ENCODE measurements at places on chromosomes 6 and 20.
A peak's percentile ranks its signal among the peaks of the same experiment; 100 is the strongest.

GRCh38 chr6:72579865-72580264, 42.0 kb upstream of the KCNQ5 start:
- DNase-seq: no peak

DNA sequence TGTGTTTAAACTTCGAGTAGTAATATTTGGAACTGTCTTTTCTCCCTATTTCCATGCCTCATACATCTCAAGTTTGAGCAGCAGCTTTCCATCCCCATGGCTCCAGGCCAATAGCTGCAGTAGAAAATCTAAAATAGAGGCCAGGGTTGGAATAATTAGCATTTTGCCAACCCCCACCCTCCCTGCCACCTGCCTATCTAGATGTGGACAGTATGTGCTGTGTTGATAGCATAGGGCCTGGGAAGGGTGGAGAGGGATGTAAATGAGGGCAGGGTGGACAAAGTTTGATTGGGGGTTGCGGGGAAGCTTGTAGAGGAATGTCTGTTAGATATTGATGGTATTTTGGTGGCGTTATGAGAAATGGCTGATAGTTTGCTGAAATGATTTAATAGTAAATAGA, 5.6 kb downstream of the TOP1 start:
- DNase-seq: no peak

DNA sequence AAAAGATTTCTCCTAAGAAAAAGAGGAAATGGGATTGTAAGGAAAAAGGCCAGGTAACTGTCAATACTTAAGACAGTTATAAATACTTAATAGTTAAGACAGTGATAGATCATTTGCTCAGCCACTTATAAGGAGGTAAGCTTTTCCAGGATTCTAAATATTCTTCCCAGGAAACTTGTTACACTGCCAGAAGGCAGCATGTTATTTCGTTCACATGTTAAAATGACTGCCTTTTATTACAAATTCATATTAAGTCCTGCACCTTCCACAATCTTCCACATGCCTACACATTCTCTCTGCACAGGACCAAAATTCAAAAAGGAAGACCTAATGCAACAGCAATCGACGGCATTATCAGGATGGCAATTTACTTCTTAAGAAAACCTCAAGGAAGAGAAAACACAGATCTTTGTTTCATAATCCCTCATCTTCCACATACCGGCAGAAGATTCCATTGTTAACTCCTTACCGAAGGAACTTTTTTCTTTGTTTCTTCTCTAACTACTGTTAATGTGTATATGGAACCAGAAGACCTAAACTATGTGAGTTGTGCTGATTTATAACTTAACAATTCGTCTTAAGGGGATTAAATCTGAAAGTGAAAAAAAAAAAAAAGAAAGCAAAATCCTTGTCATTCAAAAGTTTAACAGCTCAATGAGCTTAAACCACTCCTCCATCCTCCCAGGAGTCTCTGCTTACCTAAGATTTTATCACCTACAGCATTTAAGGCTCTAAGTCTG, 799 bp downstream of the TAAR2 start:
- no peak for DNase-seq

GRCh38 chr6:105136431-105137350, 43.1 kb downstream of the POPDC3 start:
- DNase-seq: peak; percentile 77

DNA sequence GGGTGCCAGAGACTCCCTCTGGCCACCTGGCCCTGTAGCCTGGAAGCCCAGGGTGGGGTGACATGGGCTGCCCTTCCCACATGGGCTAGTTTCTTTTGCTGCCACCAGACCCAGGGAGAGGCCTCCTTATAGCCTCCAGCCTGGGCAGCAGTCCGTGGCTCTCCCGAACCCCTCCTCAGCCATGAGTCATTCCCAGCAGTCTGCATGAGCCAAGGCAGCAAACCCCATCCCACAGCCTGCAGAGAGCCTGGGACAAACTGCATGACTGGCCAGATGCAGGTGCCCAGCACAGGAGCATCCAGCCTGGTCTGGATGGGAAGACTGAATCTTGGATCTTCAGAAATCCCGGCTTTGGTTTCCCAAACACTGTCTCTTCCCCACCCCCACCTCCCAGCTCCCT, 75.7 kb downstream of the MRPL14 start:
- peak; percentile 91 for DNase-seq

DNA sequence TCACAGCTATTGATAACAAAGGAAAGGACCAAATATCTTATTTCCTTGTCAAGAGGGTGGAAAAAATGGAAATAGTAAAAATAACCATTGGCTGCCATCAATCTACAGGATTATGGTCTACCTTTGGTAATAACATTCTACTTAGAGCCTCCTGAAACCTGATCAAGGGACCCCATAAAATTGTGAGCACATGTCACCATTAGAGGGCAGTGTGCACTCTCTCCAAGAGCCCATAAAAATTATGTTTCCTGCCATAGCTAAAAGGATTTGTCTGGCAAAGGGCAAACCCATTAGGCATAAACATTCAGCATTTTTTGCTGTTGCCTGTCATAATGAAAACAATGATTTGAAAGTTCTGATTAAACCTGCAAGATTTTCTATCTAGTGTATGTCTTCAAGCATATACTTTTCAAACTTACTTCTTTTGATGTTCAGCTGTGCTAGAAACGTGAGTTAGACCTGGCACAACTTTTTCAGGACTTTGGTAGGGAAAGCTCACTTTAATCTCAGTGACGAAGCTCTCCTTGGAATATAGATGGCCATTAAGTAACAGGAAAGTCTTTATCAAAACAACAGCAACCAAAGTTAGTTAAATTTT, 120.7 kb upstream of the ZFP64 start:
- DNase-seq: peak; percentile 76

- DNase-seq: peak; percentile 53
Observed at GRCh38 chr6:28207510-28208110, 17.5 kb upstream of the ZSCAN9 start.

DNA sequence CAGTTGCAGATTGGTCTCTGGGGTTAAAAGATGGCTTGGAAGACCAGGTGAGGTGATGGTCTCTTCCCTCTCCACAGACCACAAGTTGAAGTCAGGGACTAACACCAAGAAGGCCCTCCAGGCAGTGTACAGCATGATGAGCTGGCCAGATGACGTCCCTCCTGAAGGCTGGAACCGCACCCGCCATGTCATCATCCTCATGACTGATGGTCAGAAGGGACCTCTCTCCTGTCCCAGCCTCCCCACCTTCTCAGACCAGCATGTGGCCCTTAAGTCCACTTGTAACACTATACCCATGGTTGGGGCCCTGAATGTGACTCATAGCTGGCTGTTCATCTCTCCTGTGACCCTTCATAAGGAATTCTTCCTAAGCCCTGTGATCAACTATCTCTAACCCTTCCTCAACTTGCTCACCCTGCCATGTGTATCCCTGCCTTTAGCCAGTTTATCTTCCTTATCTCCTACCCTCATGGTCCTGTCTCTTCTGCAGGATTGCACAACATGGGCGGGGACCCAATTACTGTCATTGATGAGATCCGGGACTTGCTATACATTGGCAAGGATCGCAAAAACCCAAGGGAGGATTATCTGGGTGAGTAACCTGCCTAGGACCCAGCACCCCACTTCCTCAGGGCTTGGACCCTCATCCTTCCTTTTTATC, 3.0 kb downstream of the CFB start:
- no peak for DNase-seq

- no peak for DNase-seq
Observed at GRCh38 chr6:158002249-158002950, 20.7 kb downstream of the SYNJ2 start.

- peak; percentile 43 for DNase-seq
Observed at GRCh38 chr6:90087106-90087833, 193.0 kb downstream of the GJA10 start.

- no peak for DNase-seq
Observed at GRCh38 chr6:134309227-134309626, 8.7 kb downstream of the SGK1 start.

DNA sequence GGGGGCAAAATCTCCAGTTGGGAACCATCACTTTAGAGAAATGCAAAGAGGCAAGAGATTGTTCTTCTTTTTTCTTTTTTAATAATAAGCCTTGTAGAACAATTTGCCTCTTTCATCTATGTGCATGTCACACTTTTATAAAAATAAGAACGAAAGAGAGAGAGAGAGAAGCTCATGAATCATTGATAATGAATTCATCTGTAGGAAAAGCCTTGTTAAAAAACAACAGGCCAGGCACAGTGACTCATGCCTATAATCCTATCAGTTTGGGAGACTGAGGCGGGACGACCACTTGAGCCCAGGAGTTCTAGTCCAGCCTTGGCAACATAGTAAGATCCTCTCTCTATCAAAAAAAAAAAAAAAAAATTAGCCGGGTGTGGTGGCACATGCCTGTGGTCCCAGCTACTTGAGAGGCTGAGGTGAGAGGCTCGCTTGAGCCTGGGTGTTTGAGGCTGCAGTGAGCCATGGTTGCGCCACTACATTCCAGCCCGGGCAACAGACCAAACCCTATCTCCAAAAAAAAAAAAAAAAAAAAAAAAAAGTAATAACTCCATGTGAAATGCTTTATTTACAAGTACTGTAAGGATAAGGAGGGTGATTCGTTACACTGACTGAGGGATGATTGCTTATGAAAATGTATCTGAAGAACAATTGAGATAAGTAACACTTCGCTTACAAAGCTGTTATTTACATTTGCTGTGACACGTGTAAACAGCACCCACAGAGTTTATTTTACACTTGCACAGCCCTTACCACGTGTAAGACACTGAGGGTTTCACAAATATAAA, 6.0 kb downstream of the CCN5 start:
- peak; percentile 72 for DNase-seq

GRCh38 chr6:30113003-30113759, at the start of gene TRIM31:
Gene TRIM31 (minus strand): TSS chr6:30113090. CDS start chr6:30112805, 285 bp downstream.
- DNase-seq: no peak

- peak; percentile 87 for DNase-seq
Observed at GRCh38 chr20:19973961-19974629, 43.1 kb upstream of the NAA20 start.

Measured in mesenchymal stem cell (in vitro differentiated cells and primary cell).